ENCODE measurements at places on chromosomes 3 and 15. TPM values are rescaled to one million over a fixed set of nuclear protein-coding genes. Genes with fewer than 3 reads are reported as not detected.

Gene XIRP1
- not detected for total RNA-seq

- DNase-seq, result no peak
Measured at GRCh38 chr3:48410205-48411040, 19.5 kb downstream of the PLXNB1 start.

GRCh38 chr3:197782230-197782629 is 8.8 kb upstream of the LRCH3 start:
- DNase-seq, result no peak

Gene SCN11A
- total RNA-seq, result not detected

Gene HMCES
- total RNA-seq, result 36.2 TPM

Gene NANOGP8
- not detected for total RNA-seq

Gene PPP1R14D
- not detected for total RNA-seq

Gene RPL35A
- total RNA-seq, result 1,123 TPM

DNA sequence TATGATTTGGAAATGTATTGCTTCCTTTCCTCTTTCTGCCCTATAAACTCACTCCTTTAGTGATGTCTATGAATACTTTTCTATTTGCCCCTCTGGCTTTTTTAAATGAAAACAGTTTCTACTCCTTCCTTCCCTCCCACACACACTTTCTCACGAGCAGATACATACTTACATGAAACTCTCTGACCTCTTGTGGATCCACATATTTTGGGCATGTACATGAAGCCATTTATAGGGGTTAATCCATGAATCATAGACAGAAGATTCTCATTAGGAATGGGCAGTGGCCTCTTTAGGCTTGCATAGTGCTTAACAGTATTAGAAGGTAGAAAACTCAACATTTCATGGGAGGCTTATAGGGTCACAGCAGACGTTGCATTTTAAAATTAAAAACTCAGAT is 24.8 kb downstream of the ANAPC13 start:
- peak; percentile 88 for DNase-seq

DNA sequence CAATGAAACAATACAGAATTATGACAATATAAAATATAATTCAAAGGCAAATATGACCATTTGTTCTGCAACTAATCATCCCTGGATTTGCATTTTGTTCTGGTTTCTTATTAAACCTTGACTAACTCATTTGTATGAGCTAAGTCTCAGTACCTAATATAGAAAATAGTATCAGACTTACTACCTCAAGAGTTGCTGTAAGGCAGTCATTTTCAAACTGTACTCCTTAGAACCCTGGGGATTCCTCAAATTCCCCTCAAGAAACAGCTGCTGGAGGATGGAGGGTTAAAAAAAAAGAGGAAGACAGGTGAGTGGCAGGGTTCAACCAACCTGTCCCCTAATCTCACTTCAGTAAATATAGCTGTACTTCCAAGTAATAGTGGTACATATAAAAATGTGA is 11.1 kb downstream of the ZBTB11 start:
- no peak for DNase-seq

Gene UNC13C
- 0.75 TPM for total RNA-seq

DNA sequence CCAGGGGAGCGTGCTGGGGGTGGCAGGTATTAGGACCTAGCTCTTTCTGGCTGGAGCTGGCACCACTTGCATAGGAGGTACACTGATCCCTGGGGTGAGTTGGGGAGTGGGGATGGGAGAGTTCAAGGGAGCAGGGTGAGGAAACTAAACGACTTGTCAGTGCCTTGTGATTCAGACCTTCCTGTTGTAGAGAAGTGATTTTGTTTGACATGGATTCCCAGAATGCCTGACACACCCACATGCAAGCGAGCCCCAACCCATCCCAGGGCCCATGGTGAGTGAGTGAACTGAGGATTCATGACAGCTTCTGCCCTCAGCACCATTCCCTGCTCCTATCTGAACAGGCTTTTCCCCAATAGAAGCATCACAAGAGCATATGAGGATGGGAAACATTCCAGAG is 15.6 kb upstream of the UBE2Q2 start:
- peak; percentile 86 for DNase-seq

DNA sequence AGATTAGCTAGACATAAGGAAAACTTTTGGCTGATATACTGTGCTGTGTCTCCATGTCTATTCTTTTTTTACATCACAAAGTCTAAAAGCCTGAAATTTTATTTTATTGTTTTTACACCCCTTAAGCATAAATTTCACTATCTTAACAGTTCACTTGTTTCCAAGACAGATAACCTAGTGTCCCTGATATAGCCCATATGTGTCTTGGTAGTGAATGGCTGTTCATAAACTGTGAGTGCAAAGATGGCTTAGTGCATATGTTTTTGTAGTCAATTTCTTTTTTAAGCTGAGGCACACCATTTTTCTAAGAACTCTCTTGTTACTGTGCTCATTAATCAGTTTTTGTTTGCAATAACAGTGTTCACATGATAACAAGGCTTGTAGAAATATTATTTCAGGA is 381.1 kb downstream of the OXSM start:
- no peak for DNase-seq

Gene KNG1
- total RNA-seq, result not detected

DNA sequence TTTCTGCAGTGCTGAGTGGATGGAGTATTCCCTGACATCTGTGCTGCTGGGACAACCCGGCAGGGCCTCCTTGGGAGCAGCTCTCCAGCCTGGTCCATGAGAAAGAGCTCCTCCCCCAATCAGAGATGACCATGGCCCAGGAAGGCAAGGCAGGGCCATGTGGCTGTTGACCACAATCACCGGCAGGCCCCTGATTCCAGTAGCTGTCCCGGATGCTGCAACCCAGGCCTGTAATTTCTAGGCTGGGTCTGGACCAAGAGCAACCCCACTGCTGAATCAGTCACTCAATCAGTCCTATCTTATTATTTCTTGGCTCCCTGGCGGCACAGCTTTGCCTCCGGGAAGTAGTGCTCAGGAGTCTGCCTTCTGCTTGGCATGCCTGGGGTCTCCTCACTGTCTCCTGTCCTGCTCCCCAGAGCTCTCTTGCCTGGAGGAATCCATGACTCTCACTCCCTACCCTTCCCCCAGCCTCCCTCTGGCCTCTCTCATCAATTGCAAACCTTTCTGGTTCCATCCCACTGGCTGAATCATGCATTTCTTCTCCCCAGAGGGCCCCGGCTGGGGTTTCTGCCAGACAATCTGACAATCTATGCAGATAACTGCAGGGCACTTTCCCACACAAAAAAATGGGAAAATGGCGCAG is 32.6 kb upstream of the ITGA11 start:
- DNase-seq, result no peak

Gene FSIP1
- total RNA-seq, result 4.9 TPM

Gene GOLIM4
- total RNA-seq, result 31.4 TPM

Gene SPATA12
- 0.21 TPM for total RNA-seq

Gene ATP13A5
- total RNA-seq, result 0.17 TPM

Gene OSBPL10
- 68.7 TPM for total RNA-seq

- peak; percentile 83 for DNase-seq
Measured at GRCh38 chr3:136350132-136350531, 100.0 kb downstream of the PCCB start.

Gene STRA6
- 0.17 TPM for total RNA-seq

DNA sequence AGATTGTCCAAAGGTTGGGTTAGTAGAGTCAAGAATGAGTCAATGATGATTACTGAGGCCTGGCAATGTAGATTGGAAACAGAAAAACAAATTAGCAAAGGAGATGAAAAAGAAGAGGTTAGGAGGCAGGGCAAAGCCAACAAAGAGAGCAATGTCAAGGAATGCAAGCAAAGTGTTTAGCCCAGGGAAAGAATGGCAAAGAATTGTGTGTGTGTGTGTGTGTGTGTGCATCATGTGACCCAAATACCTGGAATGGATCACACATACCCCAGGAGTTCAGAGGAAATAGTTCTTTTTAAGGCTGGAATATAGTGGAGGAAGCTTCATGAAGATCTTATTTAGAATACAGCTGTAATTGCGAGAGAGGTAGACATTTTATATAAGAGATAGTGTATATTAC is 831.7 kb upstream of the ARPP21 start:
- no peak for DNase-seq

Gene UBAP1L
- total RNA-seq, result 2.3 TPM

DNA sequence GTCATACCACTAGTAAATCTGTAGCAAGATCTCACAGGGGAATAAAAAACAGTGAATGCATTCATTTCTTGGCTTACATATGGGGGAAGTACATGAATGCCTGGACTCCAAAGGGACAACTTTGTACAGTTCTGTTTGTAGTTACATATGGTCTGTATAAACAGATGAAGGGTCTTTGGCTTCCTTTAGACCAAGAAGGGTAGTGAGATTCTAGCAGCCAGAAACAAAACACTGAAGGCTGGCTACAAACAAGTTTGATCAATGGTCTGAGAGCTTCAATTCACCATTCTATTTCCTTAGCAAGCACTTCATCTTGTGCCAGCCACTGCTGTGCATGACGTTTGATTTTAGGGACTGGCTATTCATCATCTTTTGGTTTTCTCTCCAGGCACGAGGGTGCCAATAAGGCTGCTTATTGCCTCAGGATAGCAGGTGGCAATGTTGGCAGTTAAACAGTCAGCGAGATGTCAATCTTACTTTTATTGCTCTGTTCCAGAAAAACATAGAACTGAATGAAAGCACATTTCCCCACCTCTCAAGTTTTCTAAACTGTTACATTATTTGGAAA is 313.7 kb upstream of the COL8A1 start:
- DNase-seq, result no peak

Gene MKRN2OS
- 2.7 TPM for total RNA-seq

DNA sequence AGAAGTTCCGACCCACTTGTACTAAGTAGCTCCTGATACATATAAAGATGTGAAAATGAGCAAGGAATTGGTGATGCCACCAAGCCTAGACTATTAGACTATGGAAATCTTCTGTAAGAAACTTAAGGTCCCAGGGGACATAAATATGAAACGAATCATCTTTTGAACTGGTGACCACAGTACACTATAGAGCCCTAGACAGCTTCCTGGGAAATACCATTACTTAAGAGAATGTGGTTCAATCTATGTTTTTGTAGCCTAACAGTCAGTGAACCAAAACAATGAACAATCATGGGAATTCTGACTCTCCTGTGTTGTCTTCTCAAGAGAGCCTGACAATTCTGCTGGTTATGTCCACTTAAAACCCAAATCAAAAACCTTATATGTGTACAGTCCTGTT is 191.6 kb downstream of the GREM1 start:
- DNase-seq, result peak; percentile 28

DNA sequence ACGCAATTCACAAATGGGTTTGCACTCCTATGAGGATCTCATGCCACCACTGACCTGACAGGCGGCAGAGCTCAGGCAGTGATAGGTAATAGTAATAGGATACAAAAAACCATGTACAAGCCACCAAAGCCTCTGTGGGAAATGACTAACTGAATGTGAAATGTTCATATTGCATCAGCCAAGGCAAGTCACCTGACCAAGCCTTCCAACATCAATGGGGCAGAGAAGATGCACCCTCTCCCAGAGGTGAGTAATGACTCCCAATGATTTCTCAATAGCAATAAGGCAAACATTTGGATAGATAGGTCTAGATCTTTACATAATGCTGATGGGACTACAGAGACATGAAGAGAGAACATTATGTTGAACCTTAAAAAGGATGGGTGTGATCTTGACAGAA is 14.9 kb downstream of the CNTN3 start:
- DNase-seq, result peak; percentile 96

DNA sequence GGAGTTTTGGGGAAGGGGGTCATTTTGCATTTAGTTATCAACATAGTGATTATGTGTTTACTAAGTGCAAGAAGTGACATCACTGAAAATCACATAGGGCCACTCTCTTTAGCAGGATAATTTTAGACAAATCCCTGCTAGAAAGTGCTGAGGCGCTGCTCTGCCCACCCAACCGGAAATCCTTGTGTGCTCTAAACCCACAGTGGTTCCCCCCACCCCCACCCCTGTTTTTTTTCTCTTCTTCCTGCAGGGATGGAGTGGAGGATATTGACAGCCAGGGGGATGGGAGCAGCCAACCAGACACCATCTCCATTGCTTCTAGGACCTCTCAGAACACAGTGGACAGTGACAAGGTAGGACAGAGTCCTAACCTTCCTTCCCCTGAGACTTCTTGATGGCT is 234.2 kb upstream of the UMPS start:
- no peak for DNase-seq

- no peak for DNase-seq
Measured at GRCh38 chr3:128145279-128145678, 8.0 kb upstream of the EEFSEC start.

Gene ISLR2
- under 0.01 TPM for total RNA-seq

- DNase-seq, result no peak
Measured at GRCh38 chr3:21520106-21520963, 230.7 kb downstream of the ZNF385D start.

Gene SLC35G2
- total RNA-seq, result 3.9 TPM

Gene RBP2
- not detected for total RNA-seq

GRCh38 chr3:107208100-107208499 is 169.1 kb upstream of the CCDC54 start:
- DNase-seq, result peak; percentile 93

Gene SERINC4
- total RNA-seq, result not detected

DNA sequence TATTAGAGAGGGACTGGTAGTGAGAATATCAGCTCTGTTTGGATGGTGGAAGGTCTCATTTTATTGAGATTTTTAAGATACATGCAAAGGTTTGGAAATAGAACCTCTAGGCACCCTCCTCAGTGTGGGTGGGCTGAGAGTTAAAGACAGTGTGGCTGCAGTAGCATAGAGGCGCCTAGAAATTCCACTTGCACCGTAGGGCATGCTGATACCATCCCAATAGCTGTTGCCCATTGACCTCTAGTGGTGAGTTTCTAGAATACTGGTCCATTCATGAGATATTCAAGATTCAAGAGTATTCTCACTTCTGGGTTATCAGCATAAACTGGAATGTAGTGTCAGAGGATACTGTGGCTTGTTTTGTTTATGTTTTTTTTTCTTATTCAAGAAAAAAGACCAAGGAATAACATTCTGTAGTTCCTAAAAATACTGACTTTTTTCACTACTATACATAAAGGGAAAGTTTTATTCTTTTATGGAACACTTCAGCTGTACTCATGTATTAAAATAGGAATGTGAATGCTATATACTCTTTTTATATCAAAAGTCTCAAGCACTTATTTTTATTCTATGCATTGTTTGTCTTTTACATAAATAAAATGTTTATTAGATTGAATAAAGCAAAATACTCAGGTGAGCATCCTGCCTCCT is 87.2 kb downstream of the TGFBR2 start:
- DNase-seq, result peak; percentile 41

Gene LTF
- 16.7 TPM for total RNA-seq

- DNase-seq, result no peak
Measured at GRCh38 chr3:196689941-196690660, 21.9 kb downstream of the CEP19 start.

GRCh38 chr3:142963516-142964448 is at the start of gene PAQR9:
Gene PAQR9 (minus strand): TSS chr3:142963674. CDS start chr3:142963336, 338 bp downstream.
- no peak for DNase-seq

DNA sequence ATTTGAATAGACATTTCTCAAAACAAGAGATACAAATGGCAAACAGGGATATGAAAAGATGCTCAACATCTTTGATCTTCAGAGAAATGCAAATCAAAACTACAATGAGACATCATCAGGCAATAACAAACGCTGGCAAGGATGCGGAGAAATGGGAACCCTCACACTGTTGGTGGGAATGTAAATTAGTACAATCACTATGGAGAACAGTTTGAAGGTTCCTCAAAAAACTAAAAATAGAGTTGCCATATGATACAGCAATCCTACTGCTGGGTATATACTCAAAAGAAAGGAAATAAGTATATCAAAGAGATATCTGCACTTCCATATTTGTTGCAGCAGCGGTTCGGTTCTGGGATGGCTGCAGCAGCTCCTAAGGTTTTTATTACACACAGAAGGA is 16.8 kb upstream of the LARS2 start:
- DNase-seq, result no peak

All from mammary epithelial cell (primary cell).